Glomerular endothelial cell (primary cell): ENCODE measurements at places on chromosomes 2 and 18. TPM values are rescaled to one million over a fixed set of nuclear protein-coding genes. Genes with fewer than 3 reads are reported as not detected.

Gene XIRP2
- total RNA-seq: 2.8 and 6.5 TPM in 2 replicates

Gene AQP4
- total RNA-seq: not detected in 2 replicates

Gene ANKRD30B
- total RNA-seq: 0.70 TPM in 1 of 2 replicates, not detected in the other

GRCh38 chr2:199987586-199987985, 32.2 kb downstream of the MAIP1 start:
- no peak for DNase-seq

- no peak for DNase-seq
Measured at GRCh38 chr2:144466637-144467036, 53.3 kb downstream of the ZEB2 start.

DNA sequence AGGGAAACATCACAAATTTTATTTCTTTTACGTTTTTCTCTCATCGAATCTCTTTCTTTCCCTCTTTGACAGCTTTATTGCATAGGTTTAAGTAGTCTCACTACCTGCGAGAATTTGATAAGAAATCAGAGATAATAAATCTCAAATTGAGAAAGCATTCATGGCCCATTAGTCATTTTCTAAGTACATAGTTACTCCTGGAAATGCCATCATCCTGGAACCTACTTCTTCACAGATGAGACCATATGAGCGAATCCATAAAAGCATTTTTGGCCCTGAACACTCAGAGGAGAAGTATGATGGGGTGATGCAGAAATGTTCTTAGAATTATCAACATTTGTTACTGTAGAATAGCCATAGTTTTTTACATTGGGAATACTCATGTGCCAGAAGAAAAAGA, 138.0 kb upstream of the ARHGAP28 start:
- no peak for DNase-seq

DNA sequence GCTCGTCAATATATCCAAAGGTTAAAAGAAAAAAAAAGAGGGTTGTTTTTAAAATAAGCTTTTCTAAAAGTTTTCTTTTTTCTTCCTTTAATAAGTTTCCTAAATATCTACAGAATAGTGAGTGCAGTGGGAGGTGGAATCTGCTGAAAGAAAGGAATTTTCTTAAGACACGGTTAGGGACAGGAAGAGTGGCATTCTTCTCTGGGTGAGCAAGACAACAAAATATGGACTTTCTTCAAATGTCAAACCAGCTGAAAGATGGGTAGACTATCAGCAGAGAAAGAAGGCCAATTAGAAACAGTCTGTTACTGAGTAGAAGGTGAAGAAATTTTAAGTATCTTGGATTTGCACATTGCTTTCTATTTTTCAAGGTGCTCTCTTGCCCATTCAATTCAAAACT, 222.7 kb upstream of the PIK3C3 start:
- no peak for DNase-seq

- no peak for DNase-seq
Measured at GRCh38 chr2:16218625-16219024, 278.3 kb downstream of the MYCN start.

- DNase-seq: no peak
Measured at GRCh38 chr2:127662937-127663565, 12.3 kb downstream of the LIMS2 start.
